HepG2 (cell line): ENCODE measurements at places on chromosomes 2 and 18.
A peak's percentile ranks its signal among the peaks of the same experiment; 100 is the strongest.

DNA sequence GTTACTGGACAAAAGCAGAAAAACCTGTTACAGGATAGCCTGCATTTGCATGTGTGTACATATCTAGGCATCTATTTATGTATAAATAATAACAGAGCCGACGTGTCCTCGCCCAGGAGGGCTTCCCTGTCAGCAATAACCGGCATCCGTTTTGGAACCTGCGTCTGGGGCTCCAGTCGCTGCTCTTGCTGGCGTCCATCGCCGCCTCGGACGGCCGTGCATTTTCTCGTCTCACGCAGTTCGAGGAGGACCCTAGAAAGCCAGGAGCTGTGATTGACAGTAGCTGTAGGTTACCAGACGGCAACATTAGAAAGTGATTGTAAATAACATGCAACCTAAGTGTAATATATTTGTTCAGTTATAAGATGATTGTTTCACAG is 132.6 kb downstream of the NFATC1 start:
- no peak for DNase-seq

DNA sequence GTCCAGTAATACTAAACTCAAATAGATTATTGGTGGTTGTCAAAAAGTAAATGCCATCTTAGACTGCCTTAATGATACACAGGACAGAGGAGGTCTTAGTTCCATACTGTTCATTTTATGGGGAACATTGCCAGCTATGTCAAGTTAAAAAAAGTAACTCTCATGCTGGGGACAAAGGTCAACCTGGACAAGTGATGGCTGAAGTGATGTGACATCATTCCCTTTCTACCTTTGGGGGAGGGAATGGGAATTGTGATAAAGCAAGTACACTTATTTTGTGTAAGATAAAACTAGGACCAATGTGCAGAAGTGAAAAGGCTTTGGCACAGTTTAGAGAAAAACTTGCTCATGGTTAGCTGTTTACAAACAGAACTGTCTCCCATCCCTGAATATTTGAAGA is 24.0 kb upstream of the SNORC start:
- peak; percentile 57 for DNase-seq

GRCh38 chr2:227154986-227155774 is 8.8 kb downstream of the COL4A4 start:
- DNase-seq, result no peak

DNA sequence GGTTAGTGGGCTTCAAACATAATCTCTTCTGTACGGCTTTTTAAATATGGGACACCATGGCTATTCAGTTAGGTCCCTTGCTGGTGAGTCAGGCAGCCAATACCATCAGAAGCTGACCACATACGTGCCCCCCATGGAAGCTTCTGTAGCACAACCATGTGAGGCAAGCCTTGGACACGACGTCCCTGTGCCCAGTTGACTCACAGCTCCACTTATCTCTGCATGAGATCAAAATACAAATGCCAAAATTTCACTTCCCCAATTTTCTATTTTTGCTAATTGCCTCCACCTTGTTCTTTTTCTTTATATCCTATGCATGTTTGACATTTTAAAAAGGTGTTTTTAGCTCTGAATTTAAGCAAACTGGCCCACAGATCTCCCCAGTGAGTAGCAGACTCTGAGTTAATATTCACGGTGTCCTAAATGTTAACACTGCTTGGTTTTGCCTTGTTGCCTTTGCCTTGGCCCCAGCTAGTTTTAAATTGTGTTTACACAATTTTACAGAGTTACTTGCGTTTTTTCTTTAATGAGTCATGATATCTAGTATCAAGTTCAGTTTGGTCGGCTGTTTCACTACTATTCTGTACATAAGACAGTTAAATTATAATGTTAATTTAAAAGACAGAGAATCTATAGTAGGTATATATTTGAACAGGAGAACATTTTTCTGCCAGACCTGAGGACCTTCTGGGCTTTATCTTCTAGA is 77.5 kb downstream of the CDCA7 start:
- DNase-seq, result no peak

GRCh38 chr2:230130668-230131364 is 62.1 kb upstream of the SLC16A14 start:
- DNase-seq, result peak; percentile 59

DNA sequence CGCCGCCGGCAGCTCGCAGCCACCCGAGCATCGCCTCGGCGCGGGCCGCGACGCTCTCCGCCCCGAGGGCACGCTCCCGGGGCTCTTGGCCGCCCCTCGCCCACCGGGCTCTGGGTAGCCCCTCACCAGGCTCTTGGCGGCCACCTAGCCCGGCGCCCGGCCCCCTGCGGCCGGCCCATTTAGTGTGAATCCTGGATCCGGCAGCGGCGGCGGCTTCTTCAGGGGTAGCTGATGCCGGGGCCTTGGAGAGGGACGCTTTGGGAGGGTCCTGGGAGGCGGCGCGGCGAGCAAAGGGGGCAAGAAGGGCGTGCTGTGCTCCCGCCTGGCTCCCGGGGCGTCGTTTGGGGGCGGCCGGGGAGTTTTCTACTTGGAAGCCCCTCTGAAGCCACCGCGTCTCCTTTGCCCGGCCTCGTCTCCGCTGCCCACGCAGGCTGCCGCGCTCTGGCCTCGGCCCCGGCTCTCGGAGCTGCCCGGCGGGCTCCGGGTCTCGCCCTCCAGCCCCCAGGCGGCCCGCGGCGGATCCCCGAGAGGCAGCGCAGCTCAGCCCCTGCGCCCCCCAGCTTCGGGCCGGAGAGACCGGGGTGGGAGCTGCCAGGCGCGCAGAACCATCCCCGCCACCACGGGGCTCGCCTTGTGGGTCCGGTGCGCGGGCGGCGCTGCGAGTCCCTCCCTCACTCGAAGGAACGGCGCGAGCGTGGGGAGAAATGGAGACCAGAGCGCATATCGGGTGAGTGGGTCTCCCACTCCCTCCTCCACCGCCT is 509 bp downstream of the PIEZO2 start:
- DNase-seq, result no peak

GRCh38 chr2:63122921-63123320 is 72.3 kb downstream of the OTX1 start:
- no peak for DNase-seq

GRCh38 chr2:217645896-217646295 is 356.9 kb downstream of the TNS1 start:
- DNase-seq, result no peak

DNA sequence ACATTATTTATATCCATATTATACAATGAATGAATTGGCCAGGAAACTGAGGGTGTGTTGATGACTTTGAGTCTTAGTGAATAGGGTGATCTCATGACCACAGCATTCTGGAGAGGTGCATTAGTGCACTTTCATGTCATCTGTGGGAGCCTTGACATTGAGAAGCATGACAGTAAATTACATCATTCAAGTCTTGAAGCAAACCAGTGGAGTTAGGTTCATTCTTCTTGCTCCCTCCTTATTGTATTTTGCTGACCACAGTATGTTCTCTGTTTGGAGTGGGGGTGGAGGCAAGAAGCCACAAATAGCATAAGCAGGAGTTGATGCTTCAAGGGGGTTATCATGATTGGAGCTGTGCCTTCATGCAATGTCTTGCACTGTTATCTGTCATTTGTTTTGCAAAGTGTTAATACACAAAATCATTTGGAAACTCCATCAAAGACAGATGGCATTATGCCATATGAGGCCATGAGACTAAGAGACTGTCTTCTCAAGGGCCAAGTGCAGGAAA is 680.2 kb downstream of the NYAP2 start:
- no peak for DNase-seq

GRCh38 chr2:15195813-15196212 is 365.3 kb downstream of the NBAS start:
- DNase-seq, result no peak

- no peak for DNase-seq
Measured at GRCh38 chr2:122565364-122565763, 809.9 kb downstream of the TSN start.

- no peak for DNase-seq
Measured at GRCh38 chr2:172366596-172367150, 60.7 kb upstream of the ITGA6 start.

DNA sequence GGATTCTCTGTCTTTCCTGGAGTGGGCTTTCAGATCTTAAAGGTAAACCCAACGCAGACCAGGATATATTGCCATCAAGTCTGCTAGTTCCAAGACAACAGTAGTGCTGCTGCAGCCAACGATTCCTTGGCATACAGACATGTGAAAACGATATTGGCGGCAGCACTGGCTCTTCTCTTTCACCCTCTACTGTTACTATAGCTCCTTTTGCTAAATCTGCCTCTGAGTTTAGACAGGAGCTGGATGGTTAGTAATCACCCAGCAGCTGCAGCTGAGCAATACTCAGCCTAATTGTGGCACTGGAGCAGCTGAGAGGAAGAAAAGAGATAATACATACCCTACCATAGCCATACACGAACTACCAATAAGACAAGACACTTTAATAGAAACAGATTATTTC is 4.0 kb downstream of the YES1 start:
- DNase-seq, result no peak
